Hematopoietic multipotent progenitor cell (in vitro differentiated cells): ENCODE measurements at places on chromosomes 5 and 9.

DNA sequence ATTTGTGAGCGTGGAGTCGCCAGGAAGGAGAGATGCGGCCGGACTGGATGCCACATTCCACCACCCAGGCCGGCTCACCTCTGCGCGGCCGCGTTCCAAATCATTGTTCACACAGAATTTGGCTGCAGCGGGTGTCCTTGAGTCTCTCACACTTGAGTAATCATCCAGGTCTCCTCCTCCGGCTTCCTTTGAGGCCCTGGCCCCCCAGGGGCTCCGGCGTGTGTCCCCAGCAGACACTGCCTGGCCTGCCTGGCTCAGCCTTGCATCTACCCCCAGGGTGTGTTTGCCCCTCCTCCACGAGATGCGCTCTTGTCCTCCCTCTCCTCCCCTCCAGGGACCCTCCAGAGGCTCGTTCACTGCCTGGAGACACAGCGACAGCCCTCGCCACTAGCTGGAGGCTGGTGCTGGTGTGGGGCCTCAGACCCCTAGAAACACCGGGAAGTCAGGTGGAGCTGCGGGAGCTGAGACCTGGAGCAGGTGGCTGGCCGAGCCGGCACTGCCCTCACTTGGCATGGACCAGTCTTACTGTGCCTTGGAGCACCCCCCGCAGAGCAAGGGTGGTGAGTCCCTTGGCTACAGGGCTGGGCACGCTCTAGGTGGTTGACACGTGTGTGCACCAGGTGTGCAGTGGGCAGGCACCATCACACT, 7.0 kb upstream of the SLC9A3 start:
- DNase-seq = no peak

DNA sequence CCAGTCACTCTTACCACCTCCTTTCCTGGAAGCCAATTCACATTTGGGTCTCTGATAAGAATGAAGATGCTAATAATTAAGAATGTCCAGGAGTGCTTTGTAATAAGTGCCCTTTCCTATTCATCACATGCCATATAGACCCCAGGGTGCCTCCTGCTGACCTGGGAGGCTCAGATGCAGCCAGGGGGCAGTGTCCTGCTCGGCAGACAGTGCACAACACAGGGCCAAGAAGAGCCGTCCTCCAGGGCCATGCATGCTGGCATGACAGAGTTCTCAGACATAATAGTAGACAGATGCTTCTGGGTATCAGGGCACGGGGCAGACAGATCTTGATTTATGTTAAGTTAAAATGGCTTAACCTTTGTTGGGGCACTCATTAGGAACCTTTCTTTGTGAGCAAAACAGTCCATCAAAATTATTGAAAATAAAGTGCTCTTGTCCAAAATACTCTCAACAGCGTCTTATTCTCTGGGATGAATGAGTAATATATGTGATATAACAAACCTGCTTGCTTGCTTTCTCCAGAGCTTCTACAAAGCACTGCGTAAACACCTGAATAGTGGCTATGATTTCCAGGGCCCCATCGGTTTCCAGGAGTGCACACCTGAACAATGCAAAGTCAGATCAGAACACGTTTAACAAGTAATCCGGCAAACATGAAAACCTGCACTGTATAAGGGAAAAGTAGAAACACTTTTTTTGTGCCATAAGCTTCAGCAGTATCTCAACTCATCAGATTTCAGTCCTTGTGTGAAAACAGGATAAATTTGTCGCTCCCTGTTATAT, 192.7 kb downstream of the FANCC start:
- DNase-seq = no peak

- DNase-seq = no peak
These were observed 17.2 kb upstream of the CACNA1B start for GRCh38 chr9:137860361-137860760.

GRCh38 chr5:51838459-51838858, 455.2 kb downstream of the ISL1 start:
- DNase-seq = no peak

DNA sequence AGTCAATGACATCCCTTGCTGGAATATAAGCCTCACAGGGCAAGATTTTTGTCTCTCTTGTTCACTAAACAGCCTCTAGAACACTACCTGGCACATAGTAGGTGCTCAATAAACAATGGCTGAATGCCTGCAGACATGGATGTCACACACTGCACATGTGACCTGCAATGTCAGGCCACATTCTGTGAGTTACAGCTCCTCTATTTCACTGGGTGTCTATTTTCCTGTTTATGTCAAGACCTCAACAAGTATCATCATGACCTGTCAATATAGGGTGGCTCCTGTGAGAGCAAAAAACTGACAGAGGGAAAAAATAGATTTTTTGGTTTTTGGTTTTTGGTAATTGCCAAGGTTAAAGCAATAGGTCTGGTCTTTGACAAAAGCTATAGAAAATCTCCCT, 144.6 kb upstream of the KLF9 start:
- no peak for DNase-seq

DNA sequence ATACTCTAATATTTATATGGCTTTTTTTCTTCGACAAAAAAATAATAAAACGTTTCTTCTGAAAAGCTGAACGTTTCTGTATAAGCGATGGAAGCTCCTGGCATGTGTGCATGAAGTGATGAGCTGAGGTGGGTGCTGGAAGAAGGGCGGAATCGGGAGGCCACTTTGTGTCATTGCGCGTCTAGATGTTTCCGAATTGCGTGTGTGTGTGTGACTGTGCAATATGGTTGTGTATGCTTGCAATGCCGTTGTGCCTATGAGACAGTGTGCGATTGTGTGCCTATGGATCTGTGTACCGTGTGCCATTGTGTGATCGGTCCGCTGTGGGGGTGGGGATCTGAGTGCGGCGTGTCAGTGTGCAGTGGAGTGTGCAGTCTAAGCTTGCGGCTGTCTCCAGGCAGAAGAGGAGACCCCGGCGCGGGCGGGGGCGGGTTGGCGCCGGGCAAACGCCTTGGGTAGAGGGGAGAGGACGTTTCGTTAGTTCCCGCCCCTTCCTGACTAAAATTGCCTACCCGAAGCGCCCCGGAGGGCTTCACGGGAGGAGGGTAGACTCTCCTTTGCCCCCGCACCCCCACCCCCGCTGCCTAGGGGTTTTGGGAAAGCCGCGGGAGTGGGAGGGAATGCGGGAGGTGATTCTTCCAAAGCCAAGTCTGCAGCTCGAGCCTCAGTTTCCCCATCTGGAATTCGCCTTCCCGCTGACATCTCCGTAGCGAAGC, 24.2 kb downstream of the PCDHGC5 start:
- peak; percentile 56 for DNase-seq
